HTR-8/SVneo (cell line): ENCODE measurements at places on chromosomes 1 and 21.

DNA sequence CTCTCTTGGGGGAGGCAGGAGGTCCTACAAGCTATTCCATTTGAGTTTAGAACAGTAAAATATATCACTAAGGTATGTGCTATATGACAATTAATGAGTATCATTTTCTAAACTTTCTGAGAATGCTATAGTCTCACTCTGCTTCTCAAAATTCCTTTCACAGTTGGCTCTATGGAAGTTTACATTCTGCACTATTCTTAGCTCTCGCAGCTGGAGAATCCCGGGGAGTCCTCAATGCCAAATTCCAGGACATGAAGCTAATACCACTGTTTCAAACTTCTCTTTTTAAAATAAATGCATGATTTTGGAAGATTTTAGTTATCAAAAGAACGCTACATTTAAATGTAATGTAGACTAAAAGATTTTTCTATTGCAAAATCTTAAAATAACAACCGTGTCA lies 22.4 kb upstream of the PALMD start:
- DNase-seq: no peak

DNA sequence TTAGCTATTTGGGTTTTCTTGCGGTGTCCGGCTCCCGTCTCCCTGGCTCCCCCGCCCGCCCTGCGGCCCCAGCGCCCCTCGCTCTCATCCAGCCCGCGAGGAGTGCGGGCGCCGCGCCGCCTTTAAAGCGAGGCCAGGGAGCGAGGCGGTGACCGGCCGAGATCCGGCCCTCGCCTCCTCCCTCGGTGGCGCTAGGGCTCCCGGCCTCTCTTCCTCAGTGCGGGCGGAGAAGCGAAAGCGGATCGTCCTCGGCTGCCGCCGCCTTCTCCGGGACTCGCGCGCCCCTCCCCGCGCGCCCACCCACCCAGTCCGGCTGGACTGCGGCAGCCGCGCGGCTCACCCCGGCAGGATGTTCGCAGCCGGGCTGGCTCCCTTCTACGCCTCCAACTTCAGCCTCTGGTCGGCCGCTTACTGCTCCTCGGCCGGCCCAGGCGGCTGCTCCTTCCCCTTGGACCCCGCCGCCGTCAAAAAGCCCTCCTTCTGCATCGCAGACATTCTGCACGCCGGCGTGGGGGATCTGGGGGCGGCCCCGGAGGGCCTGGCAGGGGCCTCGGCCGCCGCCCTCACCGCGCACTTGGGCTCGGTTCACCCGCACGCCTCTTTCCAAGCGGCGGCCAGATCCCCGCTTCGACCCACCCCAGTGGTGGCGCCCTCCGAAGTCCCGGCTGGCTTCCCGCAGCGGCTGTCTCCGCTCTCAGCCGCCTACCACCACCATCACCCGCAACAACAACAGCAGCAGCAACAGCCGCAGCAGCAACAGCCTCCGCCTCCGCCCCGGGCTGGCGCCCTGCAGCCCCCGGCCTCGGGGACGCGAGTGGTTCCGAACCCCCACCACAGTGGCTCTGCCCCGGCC lies 492 bp downstream of the HLX start:
- peak; percentile 35 for DNase-seq

DNA sequence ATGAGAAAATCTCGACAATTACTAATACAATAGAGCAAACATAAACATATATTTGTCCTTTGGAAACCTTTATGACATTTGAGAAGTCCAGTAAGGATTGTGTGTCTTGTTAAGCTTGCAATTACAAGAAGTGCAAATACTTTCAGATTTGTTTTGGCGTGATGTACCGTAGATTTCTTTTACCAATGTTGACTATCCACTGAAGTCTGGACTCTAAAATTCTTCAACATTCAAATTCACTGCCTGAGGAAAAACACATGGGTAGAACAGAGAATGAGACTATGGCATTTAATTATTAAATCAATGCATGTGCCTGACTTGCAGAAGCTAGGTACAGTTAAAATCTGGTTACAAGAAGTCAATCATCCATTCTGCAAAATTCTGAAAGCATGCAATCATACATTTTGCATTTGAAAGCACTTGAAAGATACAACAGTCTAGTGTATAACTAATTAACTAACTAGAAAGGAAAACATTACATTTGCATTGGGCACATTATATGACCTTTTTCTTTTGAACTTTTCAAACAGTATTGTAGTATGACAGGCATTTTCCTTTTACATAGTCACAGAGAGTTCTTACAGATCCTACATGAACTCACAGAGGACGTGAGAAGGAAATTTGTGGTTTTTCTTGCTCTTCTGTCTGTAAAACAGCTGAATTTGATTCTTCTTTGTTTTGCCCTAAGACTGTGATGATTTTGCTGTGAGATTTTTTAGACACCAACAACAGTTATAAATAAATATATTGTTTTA lies 511.1 kb upstream of the ADGRL4 start:
- DNase-seq: no peak

GRCh38 chr1:193754732-193755427 lies 568.5 kb upstream of the B3GALT2 start:
- no peak for DNase-seq

GRCh38 chr1:229699613-229700267 lies 73.7 kb downstream of the URB2 start:
- no peak for DNase-seq

DNA sequence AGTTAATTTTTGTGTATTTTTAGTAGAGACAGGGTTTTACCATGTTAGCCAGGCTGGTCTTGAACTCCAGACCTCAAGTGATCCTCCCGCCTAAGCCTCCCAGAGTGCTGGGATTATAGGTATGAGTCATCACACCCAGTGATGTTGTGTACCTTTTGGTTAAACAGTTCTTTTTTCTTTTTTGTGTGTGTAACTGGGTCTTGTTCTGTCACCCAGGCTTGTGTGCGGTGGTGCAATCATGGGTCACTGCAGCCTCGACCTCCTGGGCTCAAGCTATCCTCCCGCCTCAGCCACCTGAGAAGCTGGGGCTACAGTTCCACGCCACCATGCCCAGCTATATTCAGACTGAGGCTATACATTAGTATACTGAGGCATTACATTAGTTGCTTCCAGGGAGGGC lies 37.8 kb downstream of the GABPB2 start:
- DNase-seq: no peak

DNA sequence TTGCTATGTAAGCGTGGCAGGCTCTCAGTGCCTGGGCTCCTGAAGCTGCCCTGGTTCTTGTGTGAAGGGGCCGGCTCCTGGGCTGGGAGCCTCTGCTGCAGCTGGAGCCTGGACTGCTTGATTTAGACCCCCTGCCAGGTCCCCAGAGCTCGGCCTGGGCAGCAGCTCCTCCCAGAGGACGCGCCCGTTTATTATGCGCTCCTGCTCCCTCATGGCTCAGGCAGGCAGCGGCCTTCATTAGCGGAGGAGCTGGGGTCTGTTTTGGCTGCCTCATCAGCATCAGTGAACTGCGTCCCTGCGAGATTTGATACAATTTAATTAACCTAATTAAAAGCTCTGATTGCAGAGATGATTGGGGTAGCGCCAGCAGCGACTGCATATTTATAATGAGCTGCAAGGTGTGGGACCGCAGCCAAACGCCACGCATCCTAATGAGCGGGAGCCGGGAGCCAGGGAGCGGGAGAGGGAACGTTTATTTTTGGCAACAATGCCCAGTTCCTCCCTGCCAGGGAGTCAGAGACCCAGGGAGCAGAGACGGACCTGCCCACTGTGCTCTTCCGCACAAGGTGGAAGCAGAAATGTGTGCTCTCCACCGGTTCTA lies 16.6 kb downstream of the UTP11 start:
- no peak for DNase-seq

DNA sequence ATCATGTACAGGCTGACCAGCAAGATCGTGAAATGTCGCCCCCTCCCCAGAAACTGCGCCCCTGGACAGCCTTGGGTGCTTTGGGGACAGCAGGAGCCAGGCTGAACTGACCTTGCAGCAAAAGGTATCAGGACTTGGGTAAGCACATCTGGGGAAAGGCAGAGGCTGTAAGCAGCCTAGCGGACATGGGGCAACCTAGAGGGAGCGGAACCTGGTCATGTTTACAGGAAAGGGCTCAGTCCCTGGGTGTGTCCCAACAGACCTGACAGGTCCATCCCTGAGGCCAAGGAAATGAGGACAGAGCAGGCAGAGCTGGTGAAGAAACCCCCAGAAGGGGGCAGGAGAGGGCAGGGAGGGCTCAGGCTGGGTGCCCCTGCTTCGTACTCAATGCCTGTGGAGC lies 3.1 kb upstream of the S100A8 start:
- DNase-seq: no peak

- DNase-seq: no peak
Measured at GRCh38 chr1:225880222-225880588, 2.0 kb downstream of the TMEM63A start.

- DNase-seq: no peak
Measured at GRCh38 chr1:155011437-155012025, 8.9 kb downstream of the ZBTB7B start.

GRCh38 chr1:237237721-237238120 lies 195.7 kb downstream of the RYR2 start:
- DNase-seq: no peak

- DNase-seq: peak; percentile 64
Measured at GRCh38 chr1:179369751-179370341, 4.1 kb downstream of the AXDND1 start.

DNA sequence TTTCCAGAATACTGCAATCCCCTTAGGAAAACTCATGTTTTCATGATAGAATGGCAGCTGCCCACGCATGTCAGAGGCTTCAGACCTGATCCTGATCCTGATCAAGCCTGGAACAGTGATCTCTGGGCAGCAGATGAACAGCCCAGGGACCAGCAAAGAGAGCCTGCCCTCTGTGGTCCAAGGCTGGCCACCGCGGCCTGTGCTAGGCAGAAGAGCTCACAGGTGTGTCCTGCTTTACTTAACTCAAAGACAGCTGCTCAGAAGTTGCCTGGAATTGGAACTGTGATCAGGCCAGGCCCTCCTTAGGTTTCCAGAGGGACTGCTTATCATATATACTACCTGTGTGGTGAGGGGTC lies 21.2 kb upstream of the BCAR3 start:
- DNase-seq: no peak

- DNase-seq: no peak
Measured at GRCh38 chr1:108880850-108881249, 4.1 kb downstream of the GPSM2 start.

DNA sequence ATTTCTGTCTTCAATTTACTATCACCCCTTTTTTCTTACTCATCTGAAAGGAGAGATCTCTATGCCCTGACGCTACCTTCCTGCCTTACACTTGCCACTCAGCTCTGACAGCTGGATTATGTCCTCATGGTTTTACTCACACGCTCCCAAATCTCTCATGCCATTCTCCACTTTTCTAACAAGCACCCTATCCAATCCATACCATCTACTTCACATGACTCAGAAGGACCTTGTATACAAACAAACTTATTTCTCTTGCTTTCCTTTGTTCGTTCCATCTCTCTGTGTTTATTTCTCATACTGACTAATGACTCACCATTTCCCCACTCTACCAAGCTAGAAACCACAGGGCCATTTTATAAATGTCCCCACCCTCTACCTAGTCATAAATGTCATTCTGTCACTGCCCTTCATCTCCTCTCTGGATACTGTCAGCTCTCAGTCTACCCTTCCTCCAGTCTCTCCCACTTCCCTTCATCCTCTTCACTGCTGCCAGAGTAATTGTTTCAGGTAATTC lies 87.3 kb downstream of the USP24 start:
- no peak for DNase-seq

DNA sequence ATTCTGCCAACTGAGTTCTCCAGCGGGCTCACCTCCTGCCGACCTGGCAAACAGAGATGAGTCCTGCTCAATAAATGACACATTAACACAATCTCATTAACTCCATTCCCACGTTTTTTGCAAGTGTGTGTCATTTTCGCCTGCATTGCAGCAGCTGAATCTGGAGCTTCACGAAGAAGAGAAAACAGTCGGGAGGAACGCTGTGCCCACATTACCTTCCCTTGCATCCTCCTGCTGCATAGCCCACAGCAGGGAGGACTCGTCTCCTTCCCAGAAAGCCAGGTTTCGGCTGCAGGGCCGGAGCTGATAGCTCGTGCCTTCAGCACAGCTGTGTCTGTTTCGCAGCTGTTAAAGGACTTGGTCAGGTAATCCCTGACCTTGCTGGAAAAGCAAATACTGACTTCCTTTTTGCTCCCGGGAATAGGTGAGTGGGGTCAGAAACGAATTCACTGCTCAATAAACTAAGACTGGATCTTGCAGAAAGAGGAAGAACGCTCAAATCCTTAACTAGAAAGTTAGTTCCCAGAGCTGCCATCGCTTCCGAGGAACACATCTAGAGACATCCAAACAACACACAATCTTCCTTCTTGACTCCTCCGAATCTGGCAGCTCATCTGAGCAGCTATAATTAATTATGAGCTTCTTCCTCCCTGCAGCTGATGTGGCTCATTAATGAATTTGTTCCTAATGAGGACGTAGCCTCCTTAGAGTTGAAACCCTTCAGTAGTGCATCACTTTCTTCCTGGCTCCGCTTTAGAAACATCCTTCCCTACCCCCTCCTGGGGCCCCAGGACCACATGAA lies 33.0 kb downstream of the KANK4 start:
- no peak for DNase-seq

DNA sequence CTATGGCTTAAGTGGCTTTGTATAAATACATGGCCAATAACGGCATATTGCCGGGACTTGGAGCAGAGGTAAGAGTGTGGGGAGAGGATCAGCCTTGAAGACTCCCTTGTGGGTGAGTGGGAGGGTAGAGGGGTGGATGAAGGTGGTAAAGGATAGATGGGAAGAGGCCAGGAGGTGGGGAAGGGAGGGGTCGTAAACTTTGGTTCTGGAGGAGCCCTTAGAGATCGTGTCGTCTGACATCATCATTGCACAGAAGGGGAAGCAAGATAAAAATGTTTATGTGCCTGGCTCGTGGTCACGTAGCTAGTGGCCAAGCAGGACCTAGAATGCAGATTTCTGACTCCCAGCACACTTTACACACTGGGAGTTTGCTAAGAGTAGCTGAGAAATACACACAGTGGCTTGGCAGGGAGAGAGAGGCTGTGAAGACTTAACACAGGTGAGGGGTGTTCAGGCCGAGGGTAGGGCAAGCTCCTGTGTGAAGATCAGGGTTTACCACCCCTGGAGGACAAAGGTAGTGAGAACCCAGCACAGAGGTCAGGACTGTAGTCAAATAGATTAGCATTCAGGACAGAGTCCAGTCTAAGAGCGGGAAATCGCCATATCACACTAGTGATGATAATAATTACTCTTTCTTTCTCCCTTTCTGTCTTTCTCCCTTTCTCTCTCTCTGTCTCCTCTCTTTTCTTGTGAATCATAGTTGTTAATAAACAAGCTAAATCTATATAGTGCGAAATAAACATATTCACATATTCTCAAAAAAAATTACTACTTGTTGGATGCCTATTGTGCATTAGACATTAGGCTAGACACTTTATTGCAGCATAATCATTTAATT lies 75.5 kb downstream of the LRRC8D start:
- DNase-seq: no peak

GRCh38 chr1:102102276-102102780 lies 105.6 kb upstream of the OLFM3 start:
- no peak for DNase-seq

DNA sequence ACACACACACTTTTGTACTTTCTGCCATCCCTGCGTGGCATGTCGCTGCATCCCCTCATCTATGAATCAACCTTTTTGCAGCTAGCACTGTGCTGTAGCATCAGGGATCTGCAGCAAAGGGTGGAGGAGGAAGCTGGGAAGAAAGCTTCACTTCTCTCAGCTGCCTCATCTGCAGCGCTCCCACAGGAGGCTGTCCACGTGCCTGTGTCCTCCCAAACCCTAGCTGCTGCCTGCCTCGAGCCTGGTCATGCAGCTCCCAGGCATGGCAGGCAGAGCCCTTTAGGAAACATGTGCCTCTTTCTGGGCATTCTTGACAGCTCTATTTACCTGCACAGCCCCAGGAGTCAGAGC lies 262.1 kb upstream of the SGIP1 start:
- DNase-seq: no peak

- no peak for DNase-seq
Measured at GRCh38 chr1:221456918-221457317, 285.0 kb downstream of the DUSP10 start.
